ENCODE measurements at places on chromosomes 3 and 15.

DNA sequence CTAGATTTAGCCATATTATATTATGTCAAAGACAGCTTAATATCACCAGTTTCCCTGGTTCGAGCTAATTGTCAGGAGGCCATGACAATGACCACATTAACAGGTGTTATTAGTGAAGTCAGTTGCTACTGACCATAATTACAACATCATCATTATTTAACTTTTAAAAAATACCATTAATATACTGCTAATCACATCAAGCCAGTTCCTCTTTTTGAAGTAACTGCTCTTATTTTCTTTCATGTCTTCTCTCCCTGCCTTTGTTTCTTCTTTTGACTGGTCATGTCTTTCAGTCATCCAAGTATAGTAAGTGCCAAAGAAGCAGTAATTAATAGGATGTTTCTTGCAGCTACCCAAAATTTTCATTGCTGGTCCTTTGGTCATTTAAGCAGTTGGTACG is 61.6 kb downstream of the CMSS1 start:
- no peak for DNase-seq

GRCh38 chr3:197398286-197398878 is 100.0 kb upstream of the DLG1 start:
- no peak for DNase-seq

GRCh38 chr3:172303181-172303580 is 145.1 kb downstream of the GHSR start:
- no peak for DNase-seq

DNA sequence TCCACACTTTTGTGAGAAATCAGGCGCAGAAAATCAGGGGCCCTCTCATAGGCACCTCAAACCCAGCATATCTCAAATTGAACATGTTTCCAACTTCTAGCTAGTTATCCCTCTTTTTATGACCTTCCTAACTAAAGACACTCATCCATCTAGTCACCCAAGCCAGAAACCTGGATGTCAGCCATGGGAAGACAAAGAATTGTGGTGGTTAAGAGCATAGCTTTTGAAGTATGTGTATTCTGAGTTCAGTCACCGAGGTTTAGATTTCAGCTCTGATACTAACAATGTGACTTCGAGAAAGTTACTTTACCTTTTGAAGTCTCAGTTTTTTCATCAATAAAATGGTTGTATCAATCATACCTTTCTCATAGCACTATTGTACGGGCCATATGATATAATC is 495.5 kb downstream of the NLGN1 start:
- DNase-seq, result no peak

- DNase-seq, result no peak
Observed at GRCh38 chr3:30473374-30474051, 132.9 kb upstream of the TGFBR2 start.

GRCh38 chr3:908839-909238 is 184.0 kb upstream of the CNTN6 start:
- no peak for DNase-seq

DNA sequence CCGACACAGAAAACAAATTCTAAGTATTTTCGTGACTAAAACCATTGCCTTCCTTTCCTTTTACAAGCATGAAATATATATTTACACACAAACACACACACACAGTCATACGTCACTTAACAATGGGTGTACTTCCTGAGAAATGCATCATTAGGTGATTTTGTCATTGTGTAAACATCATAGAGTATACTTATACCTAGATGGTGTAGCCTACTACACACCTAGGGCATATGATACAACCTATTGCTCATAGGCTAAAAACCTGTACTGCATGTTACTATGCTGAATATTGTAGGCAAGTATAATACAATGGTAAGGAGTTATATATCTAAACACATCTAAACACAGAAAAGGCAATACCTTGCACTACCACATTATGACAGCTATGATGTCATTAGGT is 28.6 kb downstream of the COL6A5 start:
- DNase-seq, result no peak

GRCh38 chr15:66593219-66593780 is 27.5 kb upstream of the LCTL start:
- no peak for DNase-seq

DNA sequence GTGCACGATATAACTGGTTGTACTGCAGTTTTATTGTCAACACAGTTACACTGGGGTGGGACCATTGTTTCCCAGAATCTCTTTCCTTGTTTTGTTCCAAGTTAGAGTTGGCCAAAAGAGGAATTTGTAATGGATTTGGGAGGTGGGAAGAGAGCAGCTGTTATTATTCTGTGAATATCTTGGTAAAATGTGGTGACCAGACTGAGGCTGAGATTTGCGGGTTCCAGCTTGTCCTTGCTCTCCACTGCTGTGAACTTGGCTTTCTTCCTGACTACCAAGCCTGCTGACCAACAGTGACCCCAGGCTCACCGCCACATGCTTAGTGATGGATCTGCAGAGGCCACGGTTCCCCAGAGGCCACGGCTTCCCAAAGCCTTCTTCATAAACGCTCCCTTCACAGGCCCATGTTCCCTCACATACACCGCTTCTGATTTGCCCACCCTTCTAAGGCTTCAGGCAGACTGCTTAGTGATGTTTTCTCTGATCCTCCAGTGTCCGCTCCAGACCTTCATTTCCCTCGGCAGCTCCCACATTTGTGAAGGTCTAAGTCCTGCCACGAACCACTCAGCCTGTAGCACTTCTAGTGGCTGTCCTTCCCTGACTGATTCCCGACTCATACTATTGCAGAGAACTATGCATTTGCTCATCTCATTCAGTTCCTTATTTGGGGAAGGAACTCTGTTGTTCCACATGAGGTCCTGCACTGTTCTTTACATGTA is 525.5 kb upstream of the RGMA start:
- no peak for DNase-seq

DNA sequence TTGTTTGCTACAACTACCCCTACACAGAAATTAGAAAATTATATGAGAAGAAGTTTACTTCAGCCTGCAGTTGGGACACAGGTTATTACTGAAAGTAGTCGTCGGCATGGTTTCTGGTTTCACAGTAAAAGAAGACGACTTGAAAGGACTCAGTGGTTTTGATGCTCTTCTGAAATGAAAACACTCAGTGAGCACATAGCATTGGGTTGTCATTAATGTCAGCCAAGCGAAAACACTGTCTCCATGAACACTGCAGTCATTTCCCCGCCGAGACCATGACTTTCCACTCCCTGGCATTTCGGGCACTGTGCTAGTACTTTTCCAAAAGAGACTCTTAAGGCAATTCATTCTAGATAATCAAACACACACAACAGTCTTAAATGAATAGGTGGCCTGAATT is 69.2 kb upstream of the ICE2 start:
- no peak for DNase-seq

DNA sequence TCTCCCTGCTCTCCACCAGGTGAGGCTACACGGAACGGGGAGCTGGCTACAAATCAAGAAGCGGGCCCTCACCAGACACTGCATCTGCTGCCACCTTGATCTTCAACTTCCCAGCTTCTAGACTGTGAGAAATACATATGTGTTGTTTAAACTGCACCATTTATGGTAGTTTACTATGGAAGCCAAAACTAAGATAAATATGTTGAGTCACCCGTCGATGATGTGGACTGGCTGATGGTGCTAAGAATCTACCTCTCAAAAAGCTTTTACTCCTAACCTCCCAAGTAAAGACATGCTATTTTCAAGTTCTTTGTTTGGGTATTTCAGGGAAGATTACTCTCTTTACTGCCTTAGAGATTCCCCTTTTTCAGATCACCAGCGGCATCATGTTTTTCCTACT is 110.9 kb downstream of the VGLL3 start:
- DNase-seq, result no peak

DNA sequence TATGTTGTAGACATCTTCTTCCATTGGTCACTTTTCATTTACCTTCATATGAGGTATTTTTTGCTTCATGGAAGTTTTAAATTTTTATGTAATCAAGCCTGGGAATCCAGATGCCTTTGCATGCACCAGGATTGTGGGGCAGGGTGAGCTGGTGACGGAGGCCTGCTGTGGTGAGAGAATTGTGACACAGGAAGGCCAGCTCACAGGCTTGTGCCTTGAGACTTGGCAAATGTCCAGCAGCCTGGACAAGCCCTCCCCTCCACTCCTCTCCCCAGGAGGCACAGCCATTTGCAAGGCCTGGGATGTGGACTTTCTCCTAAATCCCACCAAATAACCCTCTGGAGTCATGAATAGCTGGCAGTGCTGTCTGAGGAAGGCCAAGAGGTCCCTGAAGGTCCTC is 67.4 kb downstream of the RHCG start:
- no peak for DNase-seq

GRCh38 chr3:35549690-35550089 is 89.6 kb upstream of the ARPP21 start:
- DNase-seq, result no peak

GRCh38 chr3:135994708-135995337 is 29.3 kb downstream of the PPP2R3A start:
- DNase-seq, result no peak

- no peak for DNase-seq
Observed at GRCh38 chr3:53795176-53795575, 51.0 kb downstream of the CHDH start.

DNA sequence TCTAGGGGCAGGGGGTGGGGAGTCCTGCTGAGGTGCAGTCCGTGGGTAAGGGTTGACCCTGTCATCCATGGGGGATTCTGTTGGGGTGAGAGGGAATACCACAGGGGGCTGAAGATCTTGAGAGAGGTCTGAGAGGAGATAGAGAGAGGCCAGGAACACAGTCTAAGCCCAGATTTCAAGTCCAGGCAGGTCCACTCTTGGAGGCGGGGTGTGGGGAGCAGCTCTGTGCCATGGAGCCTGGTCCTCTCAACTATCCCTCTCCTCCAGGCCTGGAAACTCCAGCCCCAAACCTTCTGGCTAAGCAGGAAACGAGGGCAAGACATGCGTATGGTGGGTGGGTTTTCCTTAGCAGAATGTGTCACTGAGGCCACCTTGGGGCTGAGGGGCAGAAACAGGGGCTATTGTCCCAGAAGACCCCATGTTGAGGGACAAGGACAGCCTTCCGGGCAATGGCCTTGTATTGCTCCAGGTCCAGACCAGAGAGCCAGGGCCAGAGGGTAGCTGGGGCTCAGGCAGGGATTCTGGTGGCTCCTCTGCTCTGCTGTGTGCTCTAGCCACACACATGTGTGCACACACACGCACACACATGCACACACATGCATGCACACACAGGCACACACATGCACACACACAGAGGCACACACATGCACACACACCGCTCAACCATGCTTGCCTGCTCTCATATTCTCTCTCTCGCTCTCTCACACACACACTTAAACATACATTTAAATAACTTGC is 48.6 kb upstream of the MAGEF1 start:
- no peak for DNase-seq

DNA sequence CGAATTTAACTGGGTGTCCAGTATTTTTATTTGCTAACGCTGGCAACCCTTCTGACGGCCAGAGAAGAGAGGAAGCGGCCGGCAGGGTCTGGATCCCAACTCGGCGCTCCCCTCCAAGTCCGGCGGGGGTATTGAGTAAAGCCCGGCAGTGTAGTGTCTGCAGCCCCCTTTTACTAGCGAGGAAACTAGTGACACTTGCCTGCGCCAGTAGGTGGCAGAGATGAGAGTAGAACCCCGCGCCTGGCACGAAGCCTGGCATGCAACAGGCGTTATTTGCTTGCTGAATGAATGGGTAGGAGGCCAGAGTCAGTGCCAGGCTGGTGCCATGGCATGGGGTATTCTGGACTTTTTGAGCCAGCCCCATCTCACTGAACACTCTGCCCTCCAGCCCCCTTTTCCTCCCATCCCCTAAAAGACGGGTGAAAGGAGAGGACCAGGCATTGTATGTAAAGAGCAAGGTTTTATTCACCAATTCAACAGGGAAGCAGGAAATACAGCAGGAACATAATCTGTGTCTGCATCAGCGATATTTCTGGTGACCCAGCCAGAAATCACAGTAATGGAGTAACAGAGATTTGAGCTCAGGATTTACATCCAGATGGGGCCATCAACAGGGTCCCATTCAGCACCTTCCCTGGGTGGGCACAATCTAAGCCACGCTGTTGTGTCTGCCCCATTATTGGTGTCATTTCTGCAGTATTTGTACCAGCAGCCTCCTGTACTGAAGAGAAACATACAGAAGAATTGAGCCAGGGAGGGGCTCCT is 788 bp upstream of the WDR73 start:
- DNase-seq, result peak; percentile 51

GRCh38 chr3:168248383-168249204 is 152.9 kb upstream of the GOLIM4 start:
- DNase-seq, result no peak

DNA sequence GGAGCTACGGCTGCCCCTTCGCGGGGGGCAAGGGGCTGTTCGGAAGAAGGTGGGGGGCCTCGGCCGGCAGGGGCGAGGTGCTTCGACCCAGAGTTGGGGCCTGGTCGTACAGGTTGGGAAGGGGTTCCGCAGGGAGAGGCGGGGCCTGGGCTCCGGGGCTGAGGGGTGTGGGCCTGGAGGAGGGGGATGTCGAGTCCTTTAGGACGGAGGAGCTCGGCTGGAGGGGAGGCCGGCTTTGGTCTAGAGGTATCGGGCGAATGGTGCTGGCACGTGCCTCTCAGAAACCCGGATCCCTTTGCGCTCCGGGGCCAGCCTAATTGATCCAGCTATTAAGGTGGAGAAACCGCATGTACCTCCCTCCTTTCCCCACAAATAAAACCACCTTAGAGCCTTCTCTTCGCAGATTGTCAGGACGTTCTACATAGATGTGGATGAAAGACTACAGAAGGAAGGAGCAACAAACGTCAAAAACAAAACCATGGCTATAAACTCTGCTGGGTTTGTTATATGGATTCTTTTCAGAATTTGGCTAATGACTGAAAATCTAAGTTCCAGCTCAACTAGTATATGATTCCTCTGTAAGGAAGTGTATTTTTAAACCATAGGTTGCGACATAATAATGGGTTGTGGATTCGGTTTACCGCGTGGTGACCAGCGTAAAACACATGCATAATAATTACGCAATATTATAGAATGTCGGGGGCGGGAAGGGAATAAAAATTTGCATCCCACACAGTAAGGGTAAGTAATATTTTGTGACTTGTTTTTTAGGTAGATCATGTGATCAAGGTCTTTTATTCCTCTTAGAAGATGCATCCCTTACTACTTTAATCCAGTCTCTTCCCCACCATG is 644 bp upstream of the NGLY1 start:
- no peak for DNase-seq

- DNase-seq, result peak; percentile 79
Observed at GRCh38 chr3:48548729-48549705, 7.6 kb downstream of the PFKFB4 start.

Data from stimulated activated CD4-positive, alpha-beta T cell treated with anti-CD3 and anti-CD28 coated beads, Interleukin-1b, Interleukin-23, amount 100 ng/mL, for 1 hour (primary cell).